ENCODE measurements at places on chromosomes 6 and 20.

DNA sequence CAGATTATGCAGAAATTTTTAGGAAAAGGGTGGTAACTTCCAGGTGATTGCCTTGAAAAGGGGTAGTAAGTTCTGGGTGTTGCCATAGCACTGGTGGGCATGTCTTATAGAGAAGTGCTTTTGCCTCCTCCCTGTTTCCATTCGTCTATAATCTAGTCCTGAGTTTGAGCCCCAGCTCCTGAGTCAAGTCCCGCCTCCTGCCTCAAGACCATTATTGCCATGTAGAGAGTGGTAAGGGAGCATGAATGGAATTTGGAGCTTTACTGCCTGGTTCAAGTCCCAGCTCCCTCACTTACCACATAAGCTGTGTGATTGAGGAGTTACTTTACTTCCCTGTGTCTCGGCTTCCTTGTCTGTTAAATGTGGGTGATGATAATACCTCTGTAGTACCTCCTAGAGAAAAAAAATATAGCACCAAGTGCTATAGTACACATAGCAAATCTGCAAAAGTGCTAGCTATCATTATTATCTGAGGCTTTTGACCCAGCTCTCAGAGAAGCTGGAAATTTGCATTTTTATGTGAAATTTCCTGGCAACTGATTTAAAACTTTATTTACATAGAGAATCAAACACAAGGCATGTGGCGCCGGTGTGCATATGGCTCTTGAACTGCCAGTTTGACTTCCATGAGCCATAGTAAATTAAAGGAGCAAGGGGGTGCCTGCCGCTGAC lies 36.0 kb downstream of the TGM6 start:
- DNase-seq = no peak

DNA sequence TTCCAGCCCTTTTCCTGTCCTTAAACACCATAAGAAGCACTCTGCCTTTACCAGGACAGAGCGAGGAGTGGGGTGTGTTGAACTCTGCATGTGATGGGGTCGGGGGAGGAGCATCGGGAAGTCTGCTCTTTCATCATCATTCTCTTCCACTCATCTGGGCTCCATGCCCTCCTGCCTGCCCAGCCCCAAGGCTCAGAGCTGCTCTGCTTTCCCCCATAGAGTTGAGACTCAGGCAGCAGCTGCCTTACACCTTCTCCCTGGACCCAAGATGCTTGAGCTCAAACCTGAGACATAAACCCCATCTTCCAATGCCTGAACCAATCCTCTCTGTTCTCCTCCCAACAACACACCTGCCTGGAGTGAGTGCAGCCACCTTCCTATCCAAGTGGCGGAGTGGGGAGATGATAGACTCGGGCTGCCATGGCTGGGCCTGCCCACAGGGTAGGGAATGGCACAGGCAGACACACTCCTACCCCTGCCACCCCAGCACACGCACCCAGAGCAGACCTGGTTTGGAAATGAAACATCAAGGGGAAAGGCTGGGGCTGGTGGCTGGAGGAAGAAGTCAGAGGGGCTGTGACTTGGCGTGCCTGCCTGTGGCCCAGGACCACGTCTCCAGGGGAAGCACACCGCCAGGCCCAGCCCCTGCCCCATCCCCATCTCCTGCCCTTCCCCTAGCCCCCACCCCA lies 28.4 kb downstream of the TFEB start:
- DNase-seq = no peak

DNA sequence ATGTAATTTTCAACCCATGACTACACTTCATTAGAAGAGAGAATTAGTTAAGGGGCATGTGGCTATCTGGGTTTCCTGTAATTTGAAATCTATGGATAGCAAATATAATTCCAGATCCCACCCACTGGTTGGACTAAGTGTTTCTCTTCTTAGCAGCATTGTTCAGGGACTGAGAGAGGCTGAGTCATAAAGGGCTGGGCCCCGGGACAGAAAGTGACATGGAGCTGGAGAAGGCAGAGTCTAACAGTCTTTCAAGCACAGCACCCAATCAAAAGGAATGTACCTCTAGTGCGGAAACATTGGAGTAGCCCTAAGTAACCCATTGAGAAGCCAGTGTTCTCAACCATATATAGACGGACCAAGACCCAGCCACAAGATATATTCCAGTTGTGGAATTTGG lies 363.9 kb downstream of the DHX35 start:
- DNase-seq = no peak

GRCh38 chr20:13008761-13009681 lies at the start of gene SPTLC3:
SPTLC3 (plus strand) TSS chr20:13008972; CDS start chr20:13009268, 296 bp downstream.
- no peak for DNase-seq

GRCh38 chr6:36688739-36689075 lies 8.9 kb upstream of the RAB44 start:
- no peak for DNase-seq

DNA sequence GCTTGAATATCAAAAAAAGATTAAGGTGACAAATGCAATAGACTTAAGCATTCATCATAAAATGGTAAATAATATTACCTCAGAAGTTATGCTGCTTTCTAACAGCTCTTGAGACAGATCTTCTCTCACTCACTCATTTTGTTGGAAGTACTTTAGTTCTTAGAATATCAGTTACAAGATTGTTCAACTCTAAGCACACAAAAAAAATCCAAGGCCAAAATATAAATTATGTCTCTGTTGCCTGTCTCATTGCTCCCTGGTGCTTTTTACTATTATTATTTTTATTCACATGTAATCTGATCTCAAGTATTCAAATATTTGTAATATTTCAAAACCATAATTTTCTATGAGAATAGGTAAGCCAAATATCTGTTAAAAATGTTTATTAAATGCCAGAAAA lies 259.4 kb upstream of the HSF2 start:
- DNase-seq = no peak

GRCh38 chr20:43528258-43528875 lies 20.9 kb downstream of the L3MBTL1 start:
- no peak for DNase-seq

- no peak for DNase-seq
Observed at GRCh38 chr6:107663308-107663707, 160.8 kb downstream of the SCML4 start.

DNA sequence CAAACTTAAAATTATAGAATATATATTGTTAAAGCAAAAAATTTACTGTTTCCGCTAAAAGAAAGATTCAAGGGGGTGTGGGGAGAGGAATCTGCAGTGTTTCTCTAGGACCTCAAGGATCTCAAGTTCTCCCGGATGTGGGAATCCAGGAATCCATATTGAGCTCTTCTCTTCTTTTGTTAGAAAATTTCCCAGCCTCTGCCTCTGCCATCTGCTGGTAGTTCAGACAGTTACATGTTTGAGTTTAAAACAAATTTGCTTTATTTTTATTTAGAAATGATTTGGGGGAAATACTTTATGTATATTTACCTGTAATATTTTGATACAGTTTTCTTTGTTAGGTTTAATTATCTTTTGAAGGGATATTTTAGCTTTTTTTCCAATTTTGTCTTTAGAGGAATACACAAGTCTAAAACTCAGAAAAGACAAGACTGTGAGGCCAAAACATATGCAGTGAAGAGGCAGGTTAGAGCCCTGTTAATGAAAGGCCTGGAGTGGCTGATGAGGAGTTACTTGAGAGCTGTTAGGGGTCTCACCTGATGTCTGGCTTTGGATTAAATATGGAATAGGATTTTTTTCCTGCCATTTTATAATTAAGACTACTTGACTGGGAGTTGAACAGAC lies 268.8 kb downstream of the ARID1B start:
- no peak for DNase-seq

DNA sequence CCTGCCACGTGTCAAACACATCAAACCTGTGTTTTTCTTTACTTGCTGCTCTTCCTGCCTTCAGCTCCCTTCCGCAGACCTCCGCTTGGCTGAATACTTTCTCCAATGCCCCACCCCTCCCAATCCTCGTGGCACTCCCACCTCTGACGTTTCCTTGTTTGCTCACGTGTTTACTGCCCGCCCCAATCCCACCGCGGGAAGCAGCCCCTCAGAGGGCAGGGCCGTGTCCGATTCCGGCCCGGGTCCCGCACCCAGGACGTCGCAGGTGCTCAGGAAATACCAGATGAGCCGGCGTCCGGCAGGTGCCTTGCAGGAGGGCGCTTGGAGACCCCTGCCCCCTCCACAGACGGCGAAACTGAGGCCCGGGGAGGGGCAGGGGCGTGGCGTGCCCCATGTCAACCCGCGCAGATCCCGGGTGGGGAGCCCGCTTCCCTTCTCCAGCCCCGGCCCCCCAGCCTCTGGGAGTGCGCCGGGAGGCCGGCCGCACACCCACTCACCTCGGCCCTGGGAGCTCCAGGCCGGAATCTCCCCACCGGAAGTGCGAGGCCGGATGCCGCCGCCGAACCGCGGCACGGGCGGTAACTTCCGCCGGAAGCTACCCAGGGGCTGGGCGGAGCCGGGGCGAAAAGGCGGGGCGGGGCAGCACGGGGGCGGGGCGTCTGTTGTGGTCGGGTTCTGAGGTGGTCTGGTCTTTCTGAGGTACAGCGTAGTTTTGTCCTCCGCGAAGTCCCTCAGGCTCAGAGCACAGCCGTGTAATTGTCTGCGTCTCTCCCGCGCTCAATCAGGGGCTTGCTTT lies 42.3 kb downstream of the ELMO2 start:
- peak; percentile 77 for DNase-seq

DNA sequence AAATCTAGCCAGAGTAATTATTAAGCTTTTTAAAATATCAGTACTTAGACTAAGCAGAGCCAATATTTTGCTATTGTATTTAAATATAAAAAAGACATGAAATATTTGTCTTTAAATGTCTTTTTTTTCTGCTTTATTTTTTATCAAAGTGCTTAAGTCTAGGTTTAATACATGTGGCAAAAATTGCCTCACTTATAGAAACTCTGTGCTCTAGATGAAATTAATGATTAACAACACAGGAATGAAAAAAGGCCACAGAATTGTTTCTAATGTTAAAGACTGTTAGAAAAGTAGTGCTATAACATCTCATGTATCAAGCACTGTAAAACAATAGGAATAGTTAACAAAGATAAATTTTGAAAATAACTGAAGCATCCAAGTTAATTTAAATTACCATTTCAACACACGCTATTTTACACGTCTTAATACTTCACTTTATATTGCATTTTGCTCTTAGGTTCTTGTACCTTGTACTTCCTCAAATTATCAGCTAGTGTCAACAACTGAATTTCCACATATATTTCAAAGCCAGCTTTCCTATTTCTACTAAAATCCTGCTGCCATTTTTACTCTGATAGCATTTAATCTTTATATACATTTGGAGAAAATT lies 1515.1 kb downstream of the HACE1 start:
- no peak for DNase-seq

GRCh38 chr20:43731927-43732326 lies 5.1 kb upstream of the GTSF1L start:
- no peak for DNase-seq

- DNase-seq = no peak
Observed at GRCh38 chr6:15336900-15337560, 91.2 kb downstream of the JARID2 start.

- DNase-seq = no peak
Observed at GRCh38 chr6:144566868-144567615, 281.9 kb downstream of the UTRN start.

DNA sequence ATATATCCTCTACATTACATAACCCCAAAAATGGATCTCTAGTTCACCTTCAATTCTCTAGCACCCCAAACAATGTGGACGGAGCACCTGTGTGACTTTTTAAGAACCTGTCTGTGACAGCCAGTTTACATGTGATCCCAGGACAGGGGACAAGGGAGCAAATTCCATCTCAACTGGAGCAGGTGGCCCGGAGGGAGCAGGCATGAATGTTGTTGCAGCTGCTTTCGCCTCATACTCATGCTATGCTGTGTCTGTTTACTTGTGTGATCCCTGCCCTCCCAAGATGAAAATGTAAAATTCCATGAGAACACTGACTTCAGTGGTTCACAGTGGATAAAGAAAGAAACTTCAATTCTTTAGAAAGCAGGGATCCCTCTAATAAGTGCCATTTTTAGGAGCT lies 600.3 kb downstream of the CDH26 start:
- no peak for DNase-seq

GRCh38 chr6:15802466-15802865 lies 139.6 kb upstream of the DTNBP1 start:
- DNase-seq = no peak

DNA sequence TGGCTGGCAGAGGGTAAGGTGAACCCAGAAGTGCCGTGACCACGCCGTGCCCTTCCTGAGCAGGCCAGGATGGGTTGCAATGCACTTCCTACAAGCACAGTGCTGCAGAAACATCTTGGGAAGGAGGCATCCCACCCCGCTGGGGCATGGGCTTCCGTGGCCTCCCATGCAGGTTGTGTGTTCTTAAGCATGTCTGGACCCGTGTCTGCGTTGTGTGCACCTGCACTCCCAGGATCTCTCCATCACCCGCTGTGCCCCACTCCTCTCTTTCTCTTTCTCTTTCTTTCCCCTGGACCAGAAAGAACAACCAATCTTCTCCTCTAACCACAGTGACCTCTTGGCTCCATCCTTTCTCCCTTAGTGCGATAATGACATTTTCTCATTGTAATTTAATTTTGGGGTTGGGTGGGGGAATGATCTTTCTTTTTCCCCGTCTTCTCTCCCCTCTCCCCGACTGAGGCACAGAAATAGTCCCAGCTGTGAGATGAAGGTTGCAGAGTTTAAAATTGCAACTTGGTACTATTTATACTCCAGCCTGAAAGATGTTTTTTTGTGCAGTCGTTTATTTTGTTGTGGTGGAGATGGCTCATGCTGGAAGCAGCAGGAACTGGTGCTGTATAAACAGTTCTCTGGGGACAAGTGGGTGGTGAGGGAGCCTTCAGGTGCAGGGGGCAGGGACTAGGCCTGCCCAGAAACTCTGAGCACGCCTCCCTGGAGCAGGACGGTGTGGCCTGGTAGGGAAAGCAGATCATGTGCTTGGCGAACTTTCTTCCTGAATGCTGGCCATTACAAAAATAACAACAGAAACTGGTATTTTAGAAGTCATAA lies 20.5 kb downstream of the BCAS4 start:
- DNase-seq = no peak

DNA sequence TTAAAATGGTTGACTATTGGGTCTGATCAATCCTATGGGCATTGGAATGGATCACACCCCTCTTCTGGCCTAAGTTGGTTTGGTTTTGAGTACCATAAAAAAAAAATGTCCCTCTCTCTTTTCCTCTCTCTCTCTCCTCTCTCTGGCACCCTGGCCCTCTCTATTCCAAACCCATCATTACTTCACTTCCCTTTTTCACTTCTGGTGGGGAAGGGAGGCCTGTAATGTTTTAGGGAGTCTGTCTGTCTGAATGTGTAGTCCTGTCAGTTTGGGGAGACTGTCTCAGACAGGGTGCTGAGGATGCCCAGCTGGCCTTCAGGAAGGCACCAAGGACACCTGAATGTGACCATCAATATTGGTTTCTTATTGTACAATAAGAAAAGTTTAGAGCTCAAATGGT lies 165.8 kb downstream of the CD24 start:
- DNase-seq = no peak

- no peak for DNase-seq
Observed at GRCh38 chr6:141326426-141326825, 806.3 kb upstream of the GJE1 start.

GRCh38 chr6:106132153-106132698 lies 46.1 kb downstream of the PRDM1 start:
- no peak for DNase-seq

GRCh38 chr6:80020381-80021120 lies 16.1 kb downstream of the TTK start:
- no peak for DNase-seq

- DNase-seq = no peak
Observed at GRCh38 chr20:44187054-44187771, at the start of gene JPH2. JPH2 (minus strand) TSS chr20:44187188; CDS start chr20:44186705, 483 bp downstream.

Data from stimulated activated CD8-positive, alpha-beta memory T cell treated with anti-CD3 and anti-CD28 coated beads, Interleukin-4, amount 100 ng/mL, for 1 hour (primary cell).